K562 (cell line): ENCODE measurements at places on chromosomes 5 and 9.
A peak's percentile ranks its signal among the peaks of the same experiment; 100 is the strongest.

DNA sequence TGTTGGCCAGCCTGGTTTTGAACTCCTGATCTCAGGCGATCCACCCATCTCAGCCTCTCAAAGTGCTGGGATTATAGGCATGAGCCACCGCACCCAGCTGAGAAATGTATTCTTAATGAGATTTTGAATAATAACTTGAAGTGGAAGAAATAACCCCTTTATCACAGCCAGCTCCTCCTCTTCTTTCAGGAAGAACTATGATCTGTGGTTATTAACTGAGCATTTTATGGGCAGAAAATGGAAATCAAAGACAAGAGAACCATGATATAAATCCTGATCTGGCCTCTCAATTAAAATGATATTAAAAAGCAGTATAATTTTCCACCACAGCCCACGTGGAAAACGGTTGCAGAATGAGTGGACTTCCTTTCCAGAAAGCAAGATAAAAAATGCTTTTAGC is 206.6 kb downstream of the PRELID2 start:
- no peak for DNase-seq

DNA sequence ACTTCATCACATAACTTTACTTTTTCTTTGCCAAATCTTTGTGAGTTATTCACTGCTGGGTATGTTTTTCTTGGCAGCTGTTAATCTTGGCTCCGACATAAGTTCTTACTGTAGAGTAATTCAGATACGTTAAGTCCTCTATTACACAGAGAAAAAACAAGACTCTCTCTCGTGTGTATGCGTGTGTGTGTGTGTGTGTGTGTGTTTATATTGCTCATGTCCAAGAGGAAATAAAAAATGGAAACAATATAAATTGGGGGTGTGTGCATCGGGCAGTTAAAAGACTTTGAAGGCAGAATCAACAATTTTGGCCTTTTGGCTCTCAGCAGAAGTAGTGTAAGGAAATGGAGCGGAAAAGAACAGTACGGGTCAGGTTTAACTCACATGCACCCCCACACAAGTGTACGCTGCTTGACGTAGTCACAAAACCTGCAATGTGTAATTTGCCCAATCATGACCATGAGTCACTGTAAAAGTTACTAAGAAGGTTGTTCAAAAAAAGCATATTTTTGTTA is 67.2 kb upstream of the IFNE start:
- no peak for DNase-seq

DNA sequence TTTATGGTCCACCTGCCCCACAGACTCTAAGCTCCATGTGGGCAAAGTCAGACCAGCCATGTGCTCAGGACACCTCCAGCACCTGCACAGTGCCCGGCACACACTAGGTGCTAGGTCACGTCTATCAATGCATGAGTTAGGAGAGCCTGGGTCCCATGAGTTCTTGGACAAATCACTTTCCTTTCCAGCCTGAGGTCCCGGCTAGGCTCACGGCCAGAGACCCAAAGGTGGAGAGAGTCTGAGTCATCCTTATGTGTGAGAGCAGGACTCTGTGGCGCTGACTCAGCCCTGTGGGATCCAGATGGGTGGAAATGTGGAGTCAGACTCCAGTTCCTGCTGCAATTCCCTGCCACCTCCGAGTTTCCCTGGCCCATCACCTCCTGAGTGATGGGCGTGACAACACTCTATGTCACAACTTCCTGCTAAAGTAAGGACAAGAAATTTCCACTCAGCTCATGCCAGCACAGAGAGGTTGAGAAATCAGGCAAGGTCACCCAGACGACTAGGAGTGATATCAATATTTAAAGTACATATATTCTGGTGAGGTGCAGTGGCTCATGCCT is 2.5 kb upstream of the ST6GALNAC4 start:
- DNase-seq: peak; percentile 84

GRCh38 chr5:75049456-75050351 is 2.7 kb downstream of the GCNT4 start:
- peak; percentile 68 for DNase-seq

DNA sequence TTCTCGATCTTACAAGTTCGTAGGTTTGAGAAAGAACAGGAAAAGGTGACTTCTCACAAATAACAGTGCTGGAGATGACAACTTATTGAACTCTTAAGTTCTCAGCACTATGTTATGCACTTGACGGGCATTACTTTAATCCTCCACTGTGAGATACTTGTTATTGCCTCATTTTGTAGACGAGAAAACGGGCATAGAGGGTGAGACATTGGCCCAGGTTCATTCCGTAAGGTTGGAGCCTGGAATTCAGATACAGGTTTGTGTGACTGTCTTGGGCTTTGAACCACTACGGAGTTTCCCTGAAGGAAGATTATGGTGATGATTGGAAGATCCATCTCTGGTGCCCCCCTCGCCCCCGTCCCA is 657 bp downstream of the MAT2B start:
- DNase-seq: no peak

GRCh38 chr9:120137186-120137840 is 442.7 kb downstream of the CDK5RAP2 start:
- no peak for DNase-seq

DNA sequence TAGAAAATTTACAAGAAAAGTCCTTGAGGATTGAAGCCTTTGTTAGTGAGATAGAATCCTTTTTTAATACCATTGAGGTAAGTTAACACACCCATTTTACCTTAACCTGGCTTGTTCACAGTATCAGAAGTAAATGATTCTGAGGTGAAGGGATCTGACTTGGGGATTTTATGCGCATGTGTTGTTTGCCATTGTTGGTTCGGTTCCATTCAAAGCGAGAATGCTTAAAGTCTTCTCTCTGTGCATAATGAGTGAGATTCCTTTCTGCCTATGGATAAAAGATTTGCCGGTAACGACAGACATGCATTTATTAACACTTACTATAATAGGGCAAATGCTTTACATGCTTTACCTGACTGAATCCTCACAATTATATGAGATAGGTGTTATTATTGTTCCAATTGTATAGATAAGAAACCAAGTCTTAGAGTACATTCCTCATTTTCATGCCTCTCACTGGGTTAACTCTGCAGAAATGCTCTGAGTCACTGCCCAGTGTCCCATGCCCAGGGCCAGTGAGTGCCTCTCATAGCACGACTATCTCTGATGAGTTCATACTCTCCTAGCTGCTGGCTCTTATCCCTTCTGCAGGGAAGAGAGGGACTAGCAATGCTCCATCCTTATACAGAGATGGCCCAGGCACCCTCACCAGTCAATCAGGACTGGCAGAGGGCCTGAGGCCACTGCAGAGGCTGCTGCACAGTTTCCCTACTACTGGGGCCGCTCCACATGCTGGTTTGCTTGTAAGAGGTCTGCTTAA is 54.4 kb downstream of the CMYA5 start:
- no peak for DNase-seq

GRCh38 chr9:17578911-17579793 is at the start of gene SH3GL2:
Gene SH3GL2 (plus strand): TSS chr9:17579066.
- no peak for DNase-seq

DNA sequence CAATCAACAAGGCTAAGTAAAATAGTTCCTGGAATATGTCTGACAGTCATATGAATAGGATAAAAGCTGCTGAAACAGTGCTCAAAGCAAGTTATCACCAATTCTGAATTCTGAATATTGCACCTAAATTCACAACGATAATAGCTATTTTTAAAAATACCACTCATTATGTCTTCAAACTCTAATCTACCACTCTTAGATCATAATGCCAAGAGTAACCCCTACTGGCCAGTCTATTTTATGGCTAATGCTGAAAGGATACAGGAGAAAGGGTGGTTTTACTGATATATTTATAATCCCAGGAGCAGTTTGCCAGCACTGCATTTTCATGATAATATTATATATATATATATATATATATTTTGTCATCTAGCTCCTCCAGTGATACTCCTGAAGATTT is 232.8 kb downstream of the PDE4D start:
- no peak for DNase-seq

- no peak for DNase-seq
Measured at GRCh38 chr5:72170101-72170500, 62.8 kb downstream of the MAP1B start.

GRCh38 chr9:117169089-117169621 is 245.7 kb downstream of the ASTN2 start:
- DNase-seq: no peak
